ENCODE measurements at places on chromosomes 7 and 10.

GRCh38 chr10:3139216-3139910, 33.2 kb downstream of the PITRM1 start:
- DNase-seq = no peak

DNA sequence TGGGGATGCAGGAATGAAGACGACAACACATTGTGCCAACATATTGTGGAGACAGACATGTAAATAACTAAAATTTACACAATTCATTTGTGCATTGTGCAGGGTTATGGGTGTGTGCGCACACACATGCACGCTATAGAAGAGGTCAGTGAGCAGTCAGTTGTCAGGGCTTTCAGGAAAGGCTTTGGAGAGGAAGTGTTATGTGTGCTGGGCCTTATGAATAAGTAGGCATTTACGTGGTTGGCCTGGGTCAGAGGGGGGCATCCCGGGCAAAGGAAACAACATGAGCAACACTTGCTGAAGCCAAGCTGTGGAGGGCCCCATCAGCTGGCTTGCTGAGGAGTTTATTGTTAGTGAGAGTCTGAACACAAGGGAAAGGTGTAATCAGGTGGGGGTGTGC, 4.1 kb downstream of the PRXL2A start:
- DNase-seq = no peak

- DNase-seq = no peak
Observed at GRCh38 chr10:32295027-32295426, 51.9 kb downstream of the EPC1 start.

DNA sequence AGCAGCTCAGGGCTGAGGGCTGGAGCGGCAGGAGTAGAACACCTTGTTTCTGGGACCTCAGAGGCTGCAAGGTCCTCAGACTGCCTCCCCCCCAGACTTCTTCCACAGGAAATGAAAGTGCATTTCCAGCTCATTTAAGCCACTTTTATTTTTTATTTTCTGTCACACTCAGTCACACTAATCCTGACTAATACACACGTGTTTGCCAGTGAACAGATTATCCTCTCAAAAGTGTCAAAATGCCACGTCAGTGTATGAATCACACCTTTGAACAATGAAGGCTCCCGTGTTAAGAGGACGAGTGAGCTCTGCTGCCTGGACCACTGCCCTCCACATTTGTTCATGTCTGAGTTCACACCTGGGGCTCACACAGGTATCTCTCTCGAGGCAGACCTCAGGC, 488.5 kb downstream of the DNAJB6 start:
- DNase-seq = no peak

GRCh38 chr7:3951316-3952055, 650.4 kb downstream of the SDK1 start:
- DNase-seq = no peak

DNA sequence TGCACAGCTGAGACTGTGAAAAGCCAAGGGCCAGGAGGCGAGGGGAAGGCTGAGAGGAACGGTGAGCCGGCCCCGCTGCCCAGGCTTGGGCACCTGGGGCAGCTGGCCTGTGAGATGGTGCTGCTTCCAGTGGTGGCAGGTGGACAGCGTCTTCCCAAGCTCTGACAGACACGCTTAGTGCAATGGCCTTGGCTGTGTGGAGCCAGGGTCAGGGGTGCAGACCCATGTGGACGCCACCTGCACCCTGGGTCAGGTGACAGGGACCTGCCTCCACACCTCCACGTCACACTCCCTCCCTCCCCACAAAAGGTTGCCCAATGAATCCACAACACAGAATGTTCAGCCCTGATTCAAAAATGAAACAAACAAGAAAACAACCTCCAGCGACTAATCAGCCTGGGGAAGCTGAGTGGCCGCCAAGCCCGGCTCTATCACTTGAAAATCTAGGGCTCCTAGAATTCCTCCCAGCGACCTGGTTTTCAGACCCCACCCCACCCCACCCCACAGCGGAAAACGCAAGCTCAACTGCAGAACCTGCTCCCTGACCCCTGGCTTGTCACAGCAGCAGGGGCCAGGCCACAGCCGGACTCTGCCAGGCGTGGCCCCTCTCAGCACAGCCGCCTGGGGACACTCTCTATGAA, 54.3 kb downstream of the PRKAG2 start:
- no peak for DNase-seq

- DNase-seq = no peak
Observed at GRCh38 chr7:128801003-128801402, 9.2 kb downstream of the CCDC136 start.

DNA sequence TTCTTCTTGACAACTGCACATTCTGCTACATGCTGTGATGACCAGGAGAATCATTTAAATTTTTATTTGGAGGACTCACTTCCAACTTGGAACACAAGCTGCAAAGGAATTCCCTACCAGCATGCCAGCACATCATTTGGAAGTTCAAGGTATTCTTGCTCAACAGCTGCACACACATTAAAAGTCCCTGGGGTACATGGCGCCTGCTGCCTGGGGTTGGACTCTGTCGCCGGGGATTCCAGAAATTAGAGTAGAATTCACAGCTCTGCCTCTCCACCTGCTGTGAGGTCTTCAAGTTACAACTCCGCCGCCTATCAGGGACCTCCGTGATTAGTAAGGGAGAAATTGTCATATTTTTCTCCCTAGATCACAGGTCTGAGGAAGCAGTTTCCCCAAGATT, 1.1 kb downstream of the ZNF32 start:
- no peak for DNase-seq

DNA sequence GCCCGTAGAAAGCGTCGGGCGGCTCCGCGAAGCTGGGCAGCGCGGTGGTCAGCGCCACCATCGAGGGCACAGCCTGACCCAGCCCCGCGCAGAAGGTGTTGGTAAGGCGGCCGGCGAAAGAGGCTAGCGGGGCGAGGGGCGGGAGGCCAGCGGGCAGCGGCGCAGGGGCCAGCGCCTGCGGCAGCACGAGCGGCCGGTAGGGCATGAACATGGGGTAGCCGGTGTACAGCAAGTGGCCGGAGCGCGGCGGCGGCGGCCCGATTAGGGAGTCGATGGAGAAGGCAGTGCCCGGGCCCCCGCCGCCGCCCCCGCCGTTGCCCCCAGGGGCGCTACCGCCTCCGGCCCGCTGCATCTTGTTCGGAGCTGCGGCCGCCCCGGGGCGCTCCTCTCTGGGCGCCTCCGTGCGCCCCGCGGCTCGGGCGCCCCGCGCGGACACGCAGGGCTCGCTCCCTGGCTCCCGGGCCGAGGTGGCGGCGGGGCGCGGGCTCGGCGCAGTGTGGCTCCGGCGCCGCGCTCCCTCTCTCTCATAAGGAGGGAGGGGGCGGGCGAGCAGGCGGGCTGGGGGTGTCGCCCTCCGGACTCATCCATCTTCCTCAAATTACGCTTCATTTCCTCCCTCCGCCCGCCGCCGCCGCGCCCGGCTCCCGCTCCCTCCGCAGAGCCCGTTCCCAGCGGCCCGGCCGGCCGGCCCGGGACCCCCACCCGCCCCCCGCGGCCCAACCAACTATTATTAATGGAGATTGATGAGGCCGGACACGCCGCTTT, at the start of gene GBX1:
TSS of gene GBX1 (minus strand) at position 498 of the 765 bp plus-strand sequence. CDS start at position 352, 146 bp downstream.
- no peak for DNase-seq

DNA sequence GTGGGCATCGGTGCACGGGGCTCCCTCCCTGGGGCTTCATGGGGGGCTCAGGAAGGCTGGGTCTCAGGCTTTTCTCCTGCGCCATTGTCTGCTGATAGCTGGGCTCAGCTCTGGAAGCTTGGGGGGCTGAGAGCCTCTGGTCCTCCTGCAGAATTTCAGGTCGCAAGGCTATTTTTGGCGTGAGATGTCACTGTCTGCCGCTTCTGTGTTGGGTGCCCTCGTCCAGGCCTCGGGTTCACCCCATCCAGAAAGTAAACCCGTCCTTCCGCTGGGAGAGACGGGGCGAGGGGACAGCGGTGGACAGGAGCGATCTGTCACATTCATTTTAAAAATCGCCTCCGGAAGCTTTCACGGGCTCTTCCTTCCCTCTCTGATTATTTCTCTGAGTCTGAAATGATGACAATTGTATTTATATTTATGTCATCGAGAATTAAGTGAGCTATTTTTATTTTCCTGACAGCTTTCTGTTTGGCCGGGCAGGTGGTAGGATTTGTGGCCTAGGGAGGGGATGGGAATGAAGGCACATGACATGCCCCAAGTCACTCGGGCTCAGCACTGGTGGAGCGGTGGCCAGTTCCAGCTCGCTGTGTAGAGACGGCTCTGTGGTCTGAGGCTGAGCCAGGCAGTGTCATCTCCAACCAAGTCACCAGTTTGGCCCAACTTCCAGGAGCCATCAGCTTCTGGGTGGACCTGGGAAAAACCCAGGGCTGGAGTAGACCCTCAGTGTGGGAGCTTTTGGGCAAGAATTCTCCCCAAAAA, 40.7 kb upstream of the AP5Z1 start:
- no peak for DNase-seq

Data from heart right ventricle (tissue), 16 donors.